ENCODE measurements at places on chromosomes 11 and 22. TPM values are rescaled to one million over a fixed set of nuclear protein-coding genes. Genes with fewer than 3 reads are reported as not detected.
A peak's percentile ranks its signal among the peaks of the same experiment; 100 is the strongest.

Gene MYOD1
- not detected for total RNA-seq

Gene C11orf71
- 7.3 TPM for total RNA-seq

Gene BTBD18
- not detected for total RNA-seq

Gene CKAP5
- total RNA-seq = 171 TPM

Gene PVALB
- 4.5 TPM for total RNA-seq

Gene MS4A12
- not detected for total RNA-seq

Gene ESAM
- 0.44 TPM for total RNA-seq

- DNase-seq = no peak
Measured at GRCh38 chr22:25690798-25691197, 51.2 kb upstream of the MYO18B start.

- DNase-seq = no peak
Measured at GRCh38 chr11:91792779-91793262, 431.8 kb upstream of the FAT3 start.

- DNase-seq = no peak
Measured at GRCh38 chr11:33642461-33643166, 58.0 kb downstream of the C11orf91 start.

DNA sequence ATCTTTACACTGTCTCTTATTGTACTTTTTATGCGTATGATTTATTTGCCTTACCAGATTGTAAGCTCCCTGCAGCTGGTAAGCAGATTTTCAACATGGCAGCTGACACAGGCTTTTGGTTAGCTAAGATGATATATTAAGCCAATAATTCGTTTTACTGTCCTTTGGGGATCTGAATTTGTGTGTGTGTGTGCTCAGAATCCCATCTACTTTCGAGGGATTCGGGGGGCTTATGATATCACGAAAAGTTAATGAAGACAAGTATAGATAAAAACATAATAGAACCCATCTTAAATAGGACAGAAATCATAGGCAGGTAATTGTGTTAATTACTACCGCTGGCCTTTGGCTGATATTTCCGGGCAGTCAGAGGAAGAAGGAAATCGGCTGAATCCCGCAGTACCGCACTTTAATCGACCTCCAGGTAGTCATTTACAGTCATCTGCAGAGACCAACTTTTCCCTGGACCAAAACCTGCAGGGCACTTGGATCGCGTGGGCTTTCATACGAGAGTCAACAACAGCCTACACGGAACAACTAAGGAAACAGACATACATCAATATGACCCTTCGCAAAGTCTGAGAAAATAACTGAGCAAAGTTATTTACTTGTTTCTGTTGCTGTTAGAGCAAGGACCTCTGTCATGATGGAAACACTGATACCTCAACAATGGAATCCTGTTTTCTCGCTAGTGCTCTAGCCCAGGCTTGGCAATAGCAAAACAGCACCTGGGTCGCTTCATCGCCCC is 802 bp downstream of the KBTBD3 start:
- DNase-seq = no peak

- DNase-seq = peak; percentile 87
Measured at GRCh38 chr22:41532908-41533825, 11.1 kb downstream of the POLR3H start.

- DNase-seq = no peak
Measured at GRCh38 chr11:113412675-113413074, 25.1 kb downstream of the ANKK1 start.

DNA sequence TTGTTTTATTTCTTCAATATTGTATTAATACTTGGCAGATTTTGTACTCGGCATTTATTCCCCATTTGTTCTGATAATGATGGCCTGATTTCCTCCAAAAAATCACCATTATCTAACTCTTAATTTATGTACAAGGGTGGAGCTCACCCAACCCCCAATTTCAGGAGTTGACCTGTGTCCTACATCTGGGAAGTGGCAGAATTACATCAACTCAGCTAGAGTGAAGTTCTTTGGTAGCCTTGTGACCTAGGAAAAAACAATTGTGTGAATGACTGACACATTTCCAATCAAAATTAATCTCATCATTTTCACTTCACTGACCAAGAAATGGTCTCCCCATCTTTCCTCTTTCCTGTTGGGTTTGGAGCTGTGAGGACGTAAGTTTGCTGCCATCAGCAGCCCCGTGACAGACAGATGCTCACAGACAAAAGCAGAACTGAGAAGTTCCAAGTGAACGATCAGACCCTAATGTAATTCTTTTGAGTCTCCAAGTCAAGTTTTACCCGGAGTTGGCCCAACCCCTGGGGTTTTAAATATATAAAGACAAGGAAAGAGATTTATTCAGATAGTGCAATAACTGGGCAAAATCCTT is 16.6 kb upstream of the MS4A6E start:
- DNase-seq = no peak

DNA sequence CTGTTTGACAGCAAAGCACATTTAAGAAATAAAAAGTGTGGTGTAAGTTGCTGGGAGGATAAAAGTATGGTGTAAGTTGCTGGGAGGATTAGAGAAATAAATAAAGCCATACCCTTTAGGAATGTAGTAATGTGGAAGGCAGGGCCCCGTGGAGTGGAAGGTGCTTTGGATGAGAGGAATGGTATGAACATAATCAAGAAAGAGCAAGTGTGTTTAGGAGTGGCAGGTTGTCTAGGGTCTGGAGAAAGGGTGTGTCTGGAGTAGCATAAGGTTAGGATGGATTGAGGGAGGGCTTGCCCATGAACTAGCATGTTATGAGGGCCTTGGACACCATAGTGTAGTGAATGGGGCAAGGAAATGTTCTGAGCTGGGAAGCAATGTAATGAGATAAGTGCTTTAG is 18.1 kb downstream of the MRPL16 start:
- no peak for DNase-seq

DNA sequence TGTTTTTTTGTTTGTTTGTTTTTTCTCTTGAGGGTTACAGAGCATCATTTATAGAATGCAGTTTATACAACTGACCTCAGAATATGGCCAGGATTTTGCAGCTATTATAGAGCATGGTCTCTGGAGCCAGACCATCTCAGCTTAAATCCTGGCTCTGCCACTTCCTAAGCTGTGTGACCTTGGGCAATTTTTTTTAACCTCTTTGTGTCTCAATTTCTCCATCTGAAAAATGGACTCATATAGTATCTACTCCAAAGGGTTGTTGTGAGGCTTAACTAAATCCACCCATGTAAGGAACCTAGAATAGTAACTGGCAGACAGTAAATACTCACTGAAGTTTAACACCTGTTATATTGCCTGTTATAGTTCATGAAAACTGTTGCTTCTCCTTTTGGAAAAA is 8.3 kb upstream of the DGAT2 start:
- no peak for DNase-seq

GRCh38 chr11:72646472-72646871 is 27.8 kb downstream of the PDE2A start:
- DNase-seq = no peak

Data from WTC11 (cell line).